Stimulated activated CD8-positive, alpha-beta memory T cell treated with anti-CD3 and anti-CD28 coated beads, Interleukin-2, amount 100 ng/mL, for 1 hour (primary cell): ENCODE measurements at places on chromosomes 3 and 15.

- DNase-seq: no peak
Measured at GRCh38 chr15:68313501-68314410, 36.2 kb downstream of the FEM1B start.

DNA sequence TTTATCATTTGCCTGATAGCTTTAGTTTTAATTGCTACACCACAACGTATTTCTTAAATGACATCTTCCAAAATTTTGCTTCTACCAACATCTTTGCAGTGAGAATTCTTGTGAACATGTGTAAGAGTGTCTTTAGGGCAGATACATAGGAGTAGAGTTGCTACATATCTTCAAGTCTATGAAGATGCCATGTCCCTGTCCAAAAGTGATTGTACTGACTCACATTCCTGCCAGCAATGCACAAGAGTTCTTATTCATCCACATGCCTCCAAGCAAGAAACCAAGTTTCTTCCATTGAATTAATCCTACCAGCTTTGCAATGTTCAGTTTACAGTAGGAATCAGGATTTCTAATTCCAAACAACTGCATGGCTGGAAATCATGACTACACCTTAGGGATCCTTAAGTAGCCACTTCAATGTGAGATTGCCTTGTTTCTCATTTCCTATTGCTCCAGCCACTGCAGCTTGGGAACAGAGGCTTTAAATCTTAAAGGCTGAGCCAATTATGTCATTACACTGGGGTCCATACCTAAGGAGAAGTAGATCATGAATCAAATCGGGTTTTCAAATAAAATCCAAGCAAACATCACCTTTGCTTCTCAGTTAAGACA, 44.5 kb downstream of the BCL2L10 start:
- no peak for DNase-seq

DNA sequence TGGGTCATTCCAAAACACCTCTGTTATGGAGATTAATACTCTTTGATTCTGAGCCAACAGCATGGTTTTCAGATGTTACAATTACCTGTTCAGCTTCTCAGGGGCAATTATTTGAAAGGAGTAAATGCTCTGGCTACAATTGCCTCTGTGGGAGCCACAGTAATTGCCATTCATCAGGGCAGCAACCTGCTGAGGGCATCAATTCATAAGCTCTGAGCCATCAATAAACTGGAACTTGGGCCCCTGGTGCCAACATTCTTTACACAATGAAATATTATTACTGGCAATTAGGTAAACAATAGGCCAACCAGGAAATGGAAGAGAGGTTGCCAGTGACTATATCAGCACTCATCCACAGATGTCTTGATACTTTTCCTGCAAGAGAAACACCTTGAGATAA, 660.8 kb downstream of the MECOM start:
- DNase-seq: no peak

DNA sequence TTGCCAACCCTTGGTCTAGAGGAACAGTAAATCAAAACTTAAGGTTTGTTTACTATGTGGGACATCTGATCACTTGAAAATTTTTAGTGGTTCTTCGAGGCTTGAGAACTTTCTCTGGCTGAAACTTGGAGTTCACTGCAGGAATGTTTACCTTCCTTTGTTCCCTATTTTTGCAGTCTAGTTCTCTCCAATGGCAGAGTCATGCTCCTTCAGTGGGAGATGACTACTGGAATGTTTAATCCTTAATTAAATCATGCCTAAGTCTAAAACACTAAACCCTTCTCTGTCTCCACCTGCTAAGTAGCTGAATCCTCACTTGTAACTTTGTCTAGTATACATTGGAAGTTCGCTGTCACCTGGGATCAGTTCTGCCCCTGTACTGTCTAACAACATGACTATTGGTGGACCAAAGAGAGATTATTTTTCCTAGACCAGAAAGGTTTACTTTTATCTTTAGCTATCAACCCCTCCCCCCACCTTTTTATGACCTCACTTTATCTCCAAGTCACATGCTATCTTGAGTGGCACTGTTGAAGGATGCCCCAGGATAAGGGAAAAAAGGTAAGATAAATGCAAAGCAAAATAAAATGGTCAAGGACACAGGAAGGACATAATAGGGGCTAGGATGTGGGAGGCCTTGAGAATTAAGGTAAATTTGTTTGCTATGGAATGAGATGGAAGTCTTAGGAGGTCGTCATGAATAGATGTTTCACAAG, 1.2 kb upstream of the ZNF609 start:
- DNase-seq: no peak

- no peak for DNase-seq
Measured at GRCh38 chr3:36451816-36452215, 71.5 kb downstream of the STAC start.

- DNase-seq: no peak
Measured at GRCh38 chr15:35061825-35062737, 23.0 kb downstream of the NANOGP8 start.

DNA sequence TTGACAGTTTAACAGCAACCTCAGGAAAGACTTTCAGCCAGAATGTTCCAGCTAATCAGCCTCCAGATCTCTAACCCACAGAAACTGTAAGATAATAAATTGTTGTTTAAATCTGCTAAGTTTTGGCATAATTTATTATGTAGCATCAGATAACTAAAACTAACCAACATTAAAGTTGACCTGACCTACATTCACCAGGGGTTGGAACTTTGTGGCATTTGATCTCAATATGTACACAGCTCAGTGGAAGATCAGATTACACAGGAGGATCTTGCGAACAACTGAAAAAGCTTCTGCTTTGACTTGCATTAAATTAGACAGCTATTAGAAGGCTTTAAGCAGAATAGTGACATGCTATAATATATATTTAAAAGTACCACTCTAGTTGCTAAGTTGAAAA, 91.4 kb upstream of the POU1F1 start:
- no peak for DNase-seq

DNA sequence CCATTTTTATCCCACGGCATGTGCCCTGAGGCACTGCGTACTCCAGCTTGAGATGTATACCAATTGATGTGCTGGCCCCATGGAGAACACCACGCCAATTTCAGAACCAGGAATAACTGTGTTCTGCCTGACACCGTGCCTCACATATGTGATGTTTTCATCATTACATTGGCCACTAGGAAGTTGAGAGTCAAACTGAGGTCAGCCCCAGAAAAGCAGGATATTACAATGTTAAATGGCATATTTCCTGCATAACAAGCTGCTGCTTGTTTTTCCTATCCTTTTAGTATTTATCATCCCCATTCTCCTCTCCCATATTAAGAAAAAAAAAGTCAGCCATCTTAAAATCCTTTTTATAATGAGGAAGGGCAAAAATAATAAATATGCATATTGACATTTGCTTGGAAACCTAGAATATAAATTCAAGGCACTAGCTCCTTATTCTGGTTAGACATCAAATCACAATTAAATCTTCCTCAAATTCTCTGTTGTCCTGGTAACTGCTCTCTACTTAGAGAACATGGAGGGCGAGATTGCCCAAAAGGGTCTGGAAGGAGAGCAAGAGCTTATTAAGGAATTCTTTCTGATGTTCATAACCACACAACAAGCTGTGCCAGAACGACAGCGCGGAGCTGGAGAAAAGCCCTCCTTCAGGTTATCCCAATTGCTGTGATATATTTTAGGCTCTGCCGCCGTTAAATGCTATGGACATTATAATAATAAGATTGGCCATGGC, 112.6 kb downstream of the UACA start:
- DNase-seq: no peak
